Renal pelvis (tissue), 12 donors: ENCODE measurements at places on chromosomes 3 and 15. TPM values are rescaled to one million over a fixed set of nuclear protein-coding genes. Genes with fewer than 3 reads are reported as not detected.
A peak's percentile ranks its signal among the peaks of the same experiment; 100 is the strongest.

DNA sequence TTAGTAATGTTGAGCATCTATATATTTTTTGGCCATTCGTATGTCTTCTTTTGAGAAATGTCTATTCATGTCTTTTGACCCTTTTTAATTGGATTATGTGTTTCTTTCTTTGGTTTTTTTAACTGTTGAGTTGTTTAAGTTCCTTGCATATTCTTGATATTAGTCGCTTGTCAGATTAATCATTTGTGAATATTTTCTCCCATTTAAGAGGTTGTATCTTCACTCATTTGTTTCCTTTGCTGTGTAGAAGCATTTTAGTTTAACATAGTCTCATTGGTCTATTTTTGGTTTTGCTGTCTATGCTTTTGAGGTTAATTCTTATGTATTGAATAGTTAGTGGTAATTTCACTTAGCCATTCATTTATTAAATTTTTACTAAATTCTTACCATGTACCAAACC, 283.8 kb downstream of the ZPLD1 start:
- no peak for DNase-seq

The OR5K2 gene
- polyA plus RNA-seq, result 0.81 TPM

DNA sequence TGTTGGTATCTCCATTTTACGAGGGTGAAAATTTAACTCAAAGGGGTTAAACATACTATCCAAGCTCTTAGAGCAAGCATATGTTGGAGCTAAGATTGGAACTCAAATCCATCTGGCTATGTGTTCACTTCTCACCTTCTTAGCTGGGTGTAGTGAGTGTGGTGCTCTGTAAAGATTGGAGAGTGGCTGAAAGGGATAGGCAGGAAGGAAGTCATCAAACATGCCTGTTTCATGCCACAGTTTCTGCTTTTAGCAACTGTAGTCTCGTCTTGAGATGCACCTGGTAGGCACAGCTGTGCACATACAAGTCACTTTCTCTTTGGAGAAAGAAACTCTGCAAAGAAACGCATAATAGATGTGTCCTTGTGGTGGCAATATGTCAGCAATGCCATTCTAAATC, 189.1 kb upstream of the MDFIC2 start:
- DNase-seq, result no peak

GRCh38 chr3:13884851-13885703, 5.2 kb upstream of the WNT7A start:
- DNase-seq, result no peak

DNA sequence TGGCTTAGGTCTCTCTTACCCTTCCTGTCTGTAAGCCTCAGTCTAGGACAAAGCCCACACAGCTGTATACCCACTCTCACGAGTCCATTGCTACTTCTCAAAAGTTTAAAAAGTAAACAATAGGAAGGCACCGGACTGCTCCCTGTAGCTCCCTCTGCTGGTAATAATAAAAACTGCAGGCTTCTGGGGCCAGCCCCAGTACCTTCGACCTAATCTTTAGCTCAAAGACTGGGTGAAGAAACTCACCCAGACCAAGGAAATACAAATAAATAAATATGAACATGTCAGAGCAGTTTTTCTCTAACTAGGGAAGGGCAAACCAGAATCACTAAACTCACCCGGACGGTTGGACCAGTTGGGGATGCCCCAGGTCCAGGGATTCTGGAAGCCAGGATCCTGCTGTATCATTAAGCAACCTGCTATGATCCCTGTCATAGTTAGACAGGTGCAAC, 5.0 kb downstream of the FAM219B start:
- DNase-seq, result peak; percentile 35

GRCh38 chr15:92538115-92538514, 117.5 kb downstream of the FAM174B start:
- DNase-seq, result no peak

The RARRES1 gene
- polyA plus RNA-seq, result 8.2 TPM

The ERC2 gene
- polyA plus RNA-seq, result 3.7 TPM

- no peak for DNase-seq
These were observed 14.8 kb downstream of the ARNT2 start for GRCh38 chr15:80418892-80419537.

GRCh38 chr3:40366203-40367162, 20.5 kb upstream of the ENTPD3 start:
- no peak for DNase-seq

GRCh38 chr3:2653706-2654105, 456.5 kb downstream of the IL5RA start:
- no peak for DNase-seq

The FAM227B gene
- 17.5 TPM for polyA plus RNA-seq

The ZNF501 gene
- 10.8 TPM for polyA plus RNA-seq

GRCh38 chr3:34725774-34726173, 913.6 kb upstream of the ARPP21 start:
- DNase-seq, result no peak

GRCh38 chr3:170359178-170359704, 1.7 kb downstream of the SKIL start:
- DNase-seq, result no peak

DNA sequence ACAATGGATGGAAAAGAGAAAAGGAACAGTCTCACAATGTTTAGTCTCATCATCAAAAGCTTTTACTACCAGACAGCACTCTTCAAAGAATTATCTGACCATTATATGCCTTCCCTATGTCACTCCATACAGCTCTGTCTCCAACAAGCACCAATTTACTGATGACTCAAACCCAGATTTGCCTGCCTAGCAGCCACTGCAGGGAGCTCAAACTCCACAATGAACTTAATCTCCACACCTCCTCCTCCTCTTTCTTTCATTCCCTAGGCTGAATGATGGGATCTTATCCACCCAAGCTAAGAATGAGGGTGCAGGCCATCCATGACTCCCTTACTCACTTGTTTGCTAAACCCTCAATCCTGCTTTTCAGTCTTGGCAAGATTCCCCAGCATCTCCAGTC, 45.5 kb downstream of the NBEAL2 start:
- DNase-seq, result no peak

The PLXNB1 gene
- 181 TPM for polyA plus RNA-seq

- no peak for DNase-seq
These were observed 13.0 kb downstream of the ZBED2 start for GRCh38 chr3:111582120-111582474.

DNA sequence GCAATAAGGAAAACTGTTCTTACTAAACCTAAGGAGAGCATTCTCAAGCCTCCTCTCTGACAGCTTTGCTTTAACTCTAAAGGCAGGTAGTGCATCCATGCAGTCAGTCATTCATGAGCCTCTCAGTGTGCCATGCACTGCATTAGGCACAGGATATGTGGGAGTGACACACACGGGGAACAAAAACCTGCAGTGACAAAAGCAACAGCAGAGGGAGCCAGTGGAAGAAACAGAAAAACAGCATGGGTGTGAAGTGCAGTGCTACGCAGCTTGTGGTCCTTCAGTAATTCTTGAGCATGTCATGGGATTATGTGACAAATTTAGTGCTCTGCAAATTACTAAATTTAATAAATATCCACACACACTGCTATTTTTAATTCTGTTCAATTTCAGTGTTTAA, 230.7 kb downstream of the BBX start:
- peak; percentile 43 for DNase-seq

The THRB gene
- 35.9 TPM for polyA plus RNA-seq
